ENCODE measurements at places on chromosomes 7 and 10. TPM values are rescaled to one million over a fixed set of nuclear protein-coding genes. Genes with fewer than 3 reads are reported as not detected.

GIMAP4 gene
- 14.4 TPM for total RNA-seq

FRMD4A gene
- 8.9 TPM for total RNA-seq

GCK gene
- not detected for total RNA-seq

VSTM2A gene
- not detected for total RNA-seq

MSMB gene
- total RNA-seq: not detected

DHTKD1 gene
- 15.2 TPM for total RNA-seq

ZNF239 gene
- total RNA-seq: 4.5 TPM

NRG3 gene
- total RNA-seq: 0.10 TPM

CHRM2 gene
- not detected for total RNA-seq

HHEX gene
- total RNA-seq: 2.3 TPM

NODAL gene
- total RNA-seq: not detected

SDK1 gene
- total RNA-seq: 1.6 TPM

NAT16 gene
- total RNA-seq: not detected

HGF gene
- 0.78 TPM for total RNA-seq

ACADSB gene
- 46.6 TPM for total RNA-seq

WEE2 gene
- not detected for total RNA-seq

EBLN1 gene
- not detected for total RNA-seq
